ENCODE measurements at places on chromosomes 7 and 10.

DNA sequence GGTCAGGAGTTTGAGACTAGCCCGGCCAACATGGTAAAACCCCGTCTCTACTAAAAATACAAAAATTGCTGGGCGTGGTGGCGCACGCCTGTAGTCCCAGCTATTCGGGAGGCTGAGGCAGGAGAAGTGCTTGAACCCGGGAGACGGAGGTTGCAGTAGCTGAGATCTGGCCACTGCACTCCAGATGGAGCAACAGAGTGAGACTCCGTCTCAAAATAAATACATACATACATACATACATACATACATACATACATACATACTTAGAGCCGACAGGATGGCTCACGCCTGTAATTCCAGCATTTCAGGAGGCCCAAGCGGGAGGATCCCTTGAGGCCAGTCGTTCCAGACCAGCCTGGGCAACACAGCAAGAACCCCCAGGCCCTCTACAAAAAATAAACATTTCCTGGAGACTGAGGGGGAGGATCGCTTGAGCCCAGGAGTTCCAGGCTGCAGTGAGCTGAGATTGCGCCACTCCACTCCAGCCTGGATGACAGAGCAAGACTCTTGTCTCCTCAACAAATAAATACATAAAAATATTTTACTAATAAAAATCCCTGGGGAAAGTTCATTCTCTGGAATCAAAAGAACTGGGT, 90.9 kb upstream of the TNRC18 start:
- DNase-seq = peak; percentile 11

GRCh38 chr7:157300369-157300825, 36.4 kb upstream of the DNAJB6 start:
- DNase-seq = no peak

DNA sequence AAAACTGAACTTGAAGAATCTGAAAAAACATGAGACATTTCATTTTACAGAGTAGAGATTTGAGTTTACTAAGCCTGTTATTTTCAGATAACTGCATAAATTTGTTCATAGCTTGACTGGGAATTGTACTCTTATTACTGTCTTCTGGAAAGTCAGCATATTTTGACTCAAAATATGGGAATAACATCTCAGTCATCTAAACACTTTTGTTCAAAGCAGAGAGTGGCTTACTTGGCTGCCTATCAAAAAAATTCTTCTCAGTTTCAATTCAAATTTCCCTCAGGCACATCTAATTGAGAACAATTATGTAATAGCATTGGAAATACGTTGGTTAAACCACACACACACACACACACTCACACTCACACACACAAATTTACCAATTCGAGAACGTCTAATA, 384.6 kb downstream of the ARL4A start:
- DNase-seq = no peak

GRCh38 chr10:4357911-4358310, 468.1 kb upstream of the AKR1E2 start:
- DNase-seq = no peak

DNA sequence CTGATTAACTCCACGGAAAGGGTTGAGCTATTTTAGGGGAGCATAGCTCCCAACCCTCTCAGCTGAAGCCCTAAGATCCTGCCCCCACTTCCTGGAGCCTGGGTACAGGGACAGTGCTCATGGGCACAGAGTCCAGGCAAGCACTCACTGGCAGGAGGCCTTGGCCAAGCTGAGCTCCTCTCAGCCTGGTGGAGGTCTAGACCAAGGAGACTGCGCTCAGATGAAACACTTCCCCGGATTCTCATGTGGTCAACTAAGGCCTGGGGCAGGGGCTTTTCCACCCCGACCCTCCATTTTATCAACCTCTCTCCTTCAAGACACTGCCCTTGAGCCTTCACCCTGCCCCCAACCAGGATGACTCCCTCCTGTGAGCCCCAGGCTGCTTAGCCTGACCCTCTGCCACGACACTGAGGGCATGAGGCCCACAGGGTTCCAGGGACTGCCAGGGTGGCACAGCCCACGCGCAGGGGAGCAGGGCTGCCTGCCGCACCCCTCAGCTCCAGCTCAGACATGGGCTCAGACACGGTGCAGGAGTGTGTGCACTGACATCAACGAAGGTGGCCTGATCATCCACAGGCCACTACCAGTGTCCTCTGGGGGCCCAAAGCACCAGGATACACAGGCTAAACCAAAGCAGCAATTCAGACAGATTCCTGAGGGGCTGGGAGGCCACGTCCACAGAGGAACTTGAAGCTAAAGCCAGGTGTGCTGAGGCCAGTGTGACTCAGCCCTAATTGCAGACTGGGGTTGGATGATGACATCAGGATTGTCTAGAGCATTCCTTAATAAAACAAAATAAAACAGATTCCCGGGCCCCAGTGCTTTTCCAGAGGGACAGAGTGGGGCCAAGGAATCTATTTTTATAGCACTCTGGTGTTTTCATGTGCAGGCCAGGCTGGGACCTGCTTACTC, 18.8 kb downstream of the CHAT start:
- no peak for DNase-seq

DNA sequence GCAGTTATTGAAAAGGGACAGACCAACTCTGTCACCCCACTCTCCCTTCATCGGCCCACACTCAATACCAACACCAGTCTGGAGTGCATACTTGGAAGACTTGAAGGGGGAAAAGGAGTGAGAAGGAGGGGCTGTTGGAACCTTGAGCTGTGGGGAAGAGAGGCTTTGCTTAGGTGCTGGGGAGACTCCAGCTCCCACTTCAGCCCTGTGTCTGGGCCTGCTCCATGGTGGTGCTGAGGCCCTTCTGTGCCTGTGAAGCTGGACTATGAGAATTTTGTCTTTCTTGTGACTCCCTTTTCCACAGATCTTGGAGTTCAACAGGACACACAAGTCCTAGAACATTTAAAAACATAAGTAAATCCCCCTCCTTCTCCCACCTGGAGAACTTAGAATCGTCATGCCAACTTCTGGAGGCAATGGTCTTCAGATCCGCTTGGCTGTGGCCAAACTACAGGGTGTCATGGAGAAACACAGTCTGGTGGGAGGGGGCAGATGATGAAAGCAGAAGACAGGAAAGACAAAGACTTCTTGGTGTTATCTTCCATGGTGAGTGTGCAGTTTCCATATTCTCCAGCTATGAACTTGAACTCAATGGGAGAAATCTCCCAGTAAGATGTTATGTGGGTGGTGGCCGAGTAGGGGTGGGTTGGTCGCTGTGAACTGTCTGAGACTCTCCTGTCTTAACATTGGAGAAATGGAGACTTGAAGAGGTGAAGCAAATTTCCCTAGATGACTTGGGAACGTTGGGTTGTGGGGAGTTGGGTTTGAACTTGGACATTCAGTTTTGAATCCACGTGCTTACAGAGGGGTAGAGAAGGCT, 18.4 kb upstream of the GIMAP8 start:
- DNase-seq = no peak

DNA sequence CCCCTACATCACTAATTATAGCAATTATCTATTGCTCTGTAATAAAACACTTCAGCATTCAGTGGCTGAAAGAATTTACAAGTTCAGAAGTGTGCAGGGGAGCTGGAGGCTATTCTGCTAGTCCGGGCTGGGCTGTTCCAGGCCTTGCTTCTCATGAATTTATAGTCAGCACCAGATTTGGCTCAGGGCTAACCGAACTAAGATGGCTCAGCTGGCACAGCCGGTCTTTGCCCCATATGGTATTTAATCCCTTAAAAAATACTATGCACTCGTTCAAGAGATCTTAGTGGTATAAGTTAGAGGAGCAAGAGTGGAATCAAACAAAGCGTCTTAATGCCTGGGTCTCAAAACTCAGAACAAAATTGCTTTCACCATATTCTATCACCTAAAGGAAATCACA, 932.9 kb downstream of the XPNPEP1 start:
- DNase-seq = no peak

- DNase-seq = no peak
Measured at GRCh38 chr7:37047260-37047659, 323.0 kb upstream of the AOAH start.

- no peak for DNase-seq
Measured at GRCh38 chr7:28346676-28347363, 65.5 kb upstream of the CREB5 start.

DNA sequence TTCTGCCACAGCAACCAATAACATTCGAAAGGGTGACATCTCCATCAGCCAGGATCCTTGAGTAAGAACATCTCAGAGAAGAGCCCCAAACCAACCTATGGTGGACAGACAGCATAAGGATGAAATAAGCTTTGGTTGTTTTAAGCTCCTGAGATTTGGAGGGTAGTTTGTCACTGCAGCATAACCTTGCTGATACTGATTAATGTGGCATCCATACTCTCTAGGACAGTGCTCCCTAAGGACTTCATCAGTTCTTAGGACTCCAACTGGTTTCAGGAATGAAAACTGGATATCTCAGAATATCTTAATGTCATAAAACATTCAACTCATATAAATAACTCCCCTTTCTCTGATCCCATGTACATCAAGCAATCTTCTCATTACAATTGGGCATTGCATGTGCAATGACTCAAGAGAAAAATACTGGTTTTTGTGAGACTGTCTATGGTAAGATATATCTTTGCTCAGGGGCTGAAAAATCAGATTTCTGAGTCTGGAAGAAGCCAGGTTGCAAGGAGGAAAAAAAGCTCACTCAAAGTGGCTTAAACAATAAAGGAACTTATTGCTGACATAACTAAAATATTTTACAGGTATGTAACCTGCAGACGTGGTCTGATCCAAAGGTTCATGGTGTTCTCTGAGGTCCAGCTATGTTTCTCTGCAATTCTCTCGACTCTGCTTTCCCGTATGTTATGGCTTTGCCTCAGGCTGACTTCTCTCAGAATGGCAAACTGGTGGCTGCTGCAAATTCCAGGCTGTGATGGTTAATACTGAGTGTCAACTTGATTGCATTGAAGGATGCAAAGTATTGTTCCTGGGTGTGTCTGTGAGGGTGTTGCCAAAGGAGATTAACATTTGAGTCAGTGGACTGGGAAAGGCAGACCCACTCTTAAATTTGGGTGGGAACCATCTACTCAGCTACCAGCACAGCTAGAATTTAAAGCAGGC, 65.7 kb downstream of the RAB11FIP2 start:
- DNase-seq = no peak

- DNase-seq = no peak
Measured at GRCh38 chr10:114825513-114826253, 4.1 kb downstream of the FHIP2A start.

DNA sequence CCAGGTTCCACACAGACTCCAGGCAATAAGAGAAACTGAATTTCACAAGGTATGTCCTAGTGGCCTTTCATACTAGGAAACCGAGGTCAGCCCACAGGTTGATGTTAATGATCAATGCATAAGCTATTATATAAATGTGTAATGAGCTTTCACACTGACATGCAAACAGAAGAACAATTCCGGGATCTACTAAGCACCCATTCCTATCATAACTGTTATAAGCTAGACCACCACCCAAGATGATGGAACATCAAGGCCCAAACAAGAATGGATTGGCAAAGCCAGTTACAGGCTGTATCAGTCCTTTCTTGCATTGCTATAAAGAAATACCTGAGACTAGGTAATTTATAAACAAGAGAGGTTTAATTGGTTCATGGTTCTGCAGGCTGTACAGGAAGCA, 15.2 kb downstream of the SORBS1 start:
- DNase-seq = no peak

DNA sequence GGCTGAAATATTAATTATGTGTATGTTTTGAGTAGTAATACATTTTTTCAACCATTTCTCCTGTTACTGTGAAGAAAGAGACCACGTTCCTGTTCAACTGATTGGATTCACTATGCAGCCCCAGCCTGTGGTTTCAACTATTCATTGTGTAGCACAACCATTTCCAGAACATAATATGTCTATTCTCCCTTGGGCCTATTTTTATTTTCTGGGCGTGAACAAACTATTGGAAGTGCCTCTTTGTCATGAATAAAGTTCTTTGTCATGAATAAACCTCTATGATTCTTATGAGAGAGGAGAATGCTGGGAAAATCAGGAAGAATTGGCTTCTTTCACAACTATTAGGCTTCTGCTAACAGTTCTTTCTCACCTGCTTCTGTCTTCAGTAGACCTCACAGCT, 152.4 kb downstream of the GNAT3 start:
- DNase-seq = no peak

GRCh38 chr10:78264361-78264760, 230.7 kb downstream of the RPS24 start:
- no peak for DNase-seq

DNA sequence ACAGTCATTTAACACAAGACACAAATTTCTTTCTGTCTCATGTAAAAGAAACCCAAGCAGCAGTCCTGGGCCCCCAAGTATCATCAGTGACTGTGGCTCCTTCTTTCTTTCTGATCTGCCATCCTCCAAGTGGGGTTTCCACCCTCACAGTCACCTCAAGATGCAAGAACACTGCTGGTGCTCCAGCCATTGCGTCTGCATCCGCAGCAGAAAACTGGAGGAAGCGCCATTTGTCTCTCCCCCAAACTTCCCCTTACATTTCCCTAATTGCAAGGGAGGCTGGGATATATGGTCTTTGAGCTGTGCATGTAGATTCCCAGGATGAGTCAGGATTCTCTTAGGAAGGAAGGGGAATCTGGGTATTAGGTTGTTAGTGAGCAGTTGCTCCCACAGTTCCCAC, 60.9 kb upstream of the GNA12 start:
- DNase-seq = no peak

DNA sequence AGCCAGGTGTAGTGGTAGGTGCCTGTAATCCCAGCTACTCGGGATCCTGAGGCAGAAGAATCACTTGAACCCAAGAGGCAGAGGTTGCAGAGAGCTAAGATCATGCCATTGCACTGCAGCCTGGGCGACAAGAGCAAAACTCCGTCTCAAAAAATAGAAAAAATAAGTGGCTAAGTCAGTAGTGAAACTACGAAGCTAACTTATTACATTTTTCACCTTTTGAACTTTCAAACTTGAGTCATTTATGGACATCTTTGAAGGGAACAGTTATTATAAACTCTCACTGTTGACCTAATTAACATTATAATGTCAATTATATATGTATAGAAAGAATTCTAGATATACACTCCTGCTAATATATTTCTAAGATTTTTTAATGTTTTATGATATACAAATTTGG, 541.5 kb upstream of the C7orf33 start:
- no peak for DNase-seq

DNA sequence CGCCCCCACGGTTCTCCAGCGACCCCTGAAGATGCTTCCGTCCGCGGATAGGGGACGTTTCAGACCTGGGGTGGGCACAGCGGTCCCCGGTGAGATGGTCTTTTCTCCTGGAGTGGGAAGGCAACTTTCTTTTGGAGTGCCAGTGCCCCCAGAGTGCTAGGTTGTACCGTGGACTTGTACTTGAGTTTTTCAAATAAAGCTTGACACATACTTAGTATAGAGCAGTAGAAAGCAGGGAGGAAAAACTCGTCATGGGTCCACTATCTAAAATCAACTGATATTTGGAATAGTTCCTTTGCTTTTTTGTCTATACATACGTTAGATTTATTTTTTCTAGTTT, 28.4 kb downstream of the RBM20 start:
- no peak for DNase-seq
